ENCODE measurements at places on chromosomes 5 and 9.
A peak's percentile ranks its signal among the peaks of the same experiment; 100 is the strongest.

DNA sequence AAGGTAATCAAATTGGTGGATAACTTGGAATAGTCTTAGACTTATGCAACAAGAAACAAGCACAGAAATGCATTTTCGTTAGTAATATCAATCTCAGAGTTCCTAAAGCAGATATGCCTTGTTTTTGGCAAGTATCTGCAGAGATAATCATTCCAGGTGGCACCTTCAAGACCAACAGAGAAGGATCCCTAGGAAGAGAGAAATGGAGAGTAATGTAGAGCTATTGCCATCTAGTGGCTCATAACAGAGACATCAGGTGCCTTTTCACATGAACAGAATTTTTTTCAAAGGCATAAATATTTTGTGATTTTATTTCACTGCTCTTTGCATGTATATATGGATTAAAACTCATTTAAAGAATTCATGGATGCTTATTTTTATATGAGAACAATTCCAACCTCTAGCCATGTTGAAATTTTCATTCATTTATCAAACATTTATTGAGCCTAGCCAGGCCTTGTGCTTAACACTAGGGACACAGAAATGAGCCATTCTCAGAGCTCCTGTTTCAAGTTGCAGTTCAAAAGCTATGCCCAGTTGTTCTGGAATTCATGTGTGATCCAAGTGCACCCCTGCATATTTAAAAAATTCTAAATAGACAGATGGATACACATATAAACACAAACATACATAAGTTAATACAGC is 117.5 kb upstream of the OR13F1 start:
- peak; percentile 65 for DNase-seq

GRCh38 chr5:38830521-38831051 is 15.2 kb upstream of the OSMR start:
- no peak for DNase-seq

DNA sequence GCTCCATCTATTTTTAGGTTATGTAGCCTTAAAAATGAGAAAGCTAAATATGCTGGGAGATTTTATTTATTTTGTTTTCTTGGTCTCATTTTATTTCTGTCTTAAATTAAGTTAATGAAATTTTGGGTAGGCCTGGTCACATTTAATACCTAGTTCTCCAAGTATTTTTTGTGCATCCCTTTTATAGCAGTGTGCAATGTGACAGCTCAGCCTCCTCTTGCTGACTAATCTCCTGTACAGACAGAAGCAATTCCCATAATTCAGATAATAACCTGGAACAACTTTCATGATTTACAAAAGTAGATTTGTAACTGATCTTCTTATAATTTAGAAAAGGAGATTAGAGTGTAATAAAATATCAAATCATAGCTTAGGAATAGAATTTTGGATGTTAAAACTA is 403.9 kb downstream of the ADGRV1 start:
- no peak for DNase-seq

DNA sequence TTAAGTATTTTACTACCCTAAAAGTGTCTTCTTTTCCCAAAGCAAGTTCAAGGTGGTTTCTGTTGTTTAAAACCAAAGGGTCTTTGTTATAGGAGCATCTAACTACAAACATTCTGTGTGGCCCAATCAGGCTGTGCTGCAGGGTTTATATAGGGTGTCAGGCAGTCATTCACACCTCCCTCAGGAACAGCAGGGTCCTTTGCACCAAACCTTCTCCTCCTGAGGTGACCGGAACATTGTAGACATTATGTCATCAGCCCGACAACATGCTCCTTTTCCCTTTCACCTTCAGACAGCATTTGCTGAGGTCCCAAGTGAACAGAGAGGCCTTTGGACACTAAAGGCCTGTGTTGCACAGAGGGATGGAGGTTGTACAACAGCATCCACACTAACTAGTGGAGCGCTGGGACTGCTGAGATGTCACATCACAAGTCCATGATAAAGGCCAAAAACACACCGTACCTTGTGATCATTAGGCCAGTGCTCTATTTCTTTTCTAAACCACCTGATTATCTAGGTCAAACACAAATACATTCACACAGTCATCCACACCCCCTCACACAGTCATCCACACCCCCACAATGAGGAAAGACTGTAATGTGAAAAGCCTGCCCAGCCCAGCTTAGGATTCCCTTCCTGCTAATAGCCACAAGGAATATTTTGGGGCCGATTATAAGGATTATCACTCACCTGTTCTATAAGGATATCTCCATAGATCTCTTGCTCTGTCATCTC is 123.8 kb upstream of the VLDLR start:
- no peak for DNase-seq

DNA sequence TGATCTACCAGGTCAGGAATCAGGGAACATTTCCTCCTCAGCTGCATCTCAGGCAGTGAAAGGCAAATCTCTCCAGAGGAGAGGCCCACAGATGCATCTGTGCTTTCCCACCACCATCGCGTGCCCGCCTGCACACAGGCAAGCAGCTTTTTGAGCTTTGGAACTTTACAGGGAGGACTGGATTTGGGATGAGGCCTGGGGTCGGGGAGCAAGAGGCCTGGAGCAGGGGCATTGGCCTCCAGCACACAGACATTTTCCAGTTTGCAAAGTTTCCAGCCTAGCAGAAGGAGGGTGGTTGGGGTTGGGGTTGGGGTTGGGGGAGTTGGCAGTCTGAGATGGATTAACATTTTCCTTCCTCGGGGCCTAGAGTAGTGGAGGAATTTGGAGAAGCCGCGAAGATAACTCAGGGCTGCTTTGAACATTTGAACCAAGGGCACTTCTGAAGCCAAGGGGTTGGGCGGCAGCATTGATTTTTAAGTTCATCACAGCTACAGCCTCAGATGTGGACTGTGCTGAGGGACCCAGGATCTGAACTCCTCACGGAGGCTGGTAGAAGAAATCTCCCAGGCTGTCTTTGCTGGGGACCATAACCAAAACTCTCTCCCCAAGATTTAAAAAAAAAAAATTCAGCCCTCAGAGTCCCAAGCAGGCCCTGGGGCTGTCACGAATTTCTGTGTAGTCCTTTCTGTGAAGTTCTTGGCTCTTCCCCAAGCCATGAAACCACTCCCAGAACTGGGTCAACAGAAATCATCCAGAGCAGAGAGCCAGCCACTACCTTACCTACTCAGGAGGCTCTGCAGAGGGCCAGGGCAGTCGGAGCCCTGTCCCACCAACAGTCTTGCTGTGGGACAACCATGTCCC is 25.6 kb downstream of the C5orf15 start:
- no peak for DNase-seq

DNA sequence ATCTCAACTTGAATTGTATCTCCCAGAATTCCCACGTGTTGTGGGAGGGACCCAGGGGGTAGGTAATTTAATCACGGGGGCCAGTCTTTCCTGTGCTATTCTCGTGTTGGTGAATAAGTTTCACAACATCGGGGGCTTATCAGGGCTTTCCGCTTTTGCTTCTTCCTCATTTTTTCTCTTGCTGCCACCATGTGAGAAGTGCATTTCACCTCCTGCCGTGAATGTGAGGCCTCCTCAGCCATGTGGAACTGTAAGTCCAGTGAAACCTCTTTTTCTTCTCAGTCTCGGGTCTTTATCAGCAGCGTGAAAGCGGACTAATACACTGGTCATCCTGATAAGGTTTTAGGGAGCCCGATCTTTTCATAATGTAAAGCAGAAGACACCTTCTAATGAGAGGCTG is 687.0 kb upstream of the FTMT start:
- no peak for DNase-seq

DNA sequence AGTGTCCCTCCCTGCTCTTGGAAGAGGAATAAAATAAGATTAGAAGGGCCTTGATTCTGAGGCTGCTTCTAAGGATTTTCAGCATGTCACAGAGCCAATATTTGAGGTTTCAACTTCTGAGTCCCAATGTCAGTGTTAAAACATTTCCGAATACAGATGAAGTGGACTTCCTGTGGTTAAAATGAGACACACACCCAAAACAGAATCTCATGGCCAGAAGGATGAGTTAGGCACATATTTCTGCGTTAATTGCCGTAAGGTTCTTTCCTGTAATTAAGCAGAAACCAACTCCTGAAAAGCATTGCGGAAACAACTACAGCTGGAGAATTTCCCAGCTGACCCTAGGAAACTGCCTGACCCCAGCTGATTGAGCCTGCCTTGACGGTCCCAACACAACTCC is 10.4 kb upstream of the ZNF354B start:
- DNase-seq, result no peak

GRCh38 chr9:38434853-38435252 is 10.6 kb upstream of the IGFBPL1 start:
- no peak for DNase-seq

DNA sequence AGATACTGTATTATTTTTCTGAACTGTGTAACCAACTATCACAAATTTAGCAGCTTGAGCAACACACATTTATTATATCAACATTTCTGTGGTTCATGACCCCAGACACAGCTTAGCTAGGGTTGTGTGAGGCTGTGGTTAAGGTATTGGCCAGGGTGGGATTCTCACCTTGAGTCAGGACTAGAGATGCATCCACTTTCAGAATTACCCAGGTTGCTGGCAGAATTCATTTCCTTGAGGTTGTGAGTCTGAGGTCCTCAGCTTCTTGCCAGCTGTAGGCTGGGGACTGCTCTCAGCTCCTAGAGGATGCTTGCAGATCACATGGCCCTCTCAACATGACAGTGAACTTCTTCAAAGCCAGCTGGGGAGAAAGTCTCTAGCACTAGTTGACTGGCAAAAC is 122.5 kb upstream of the RASGRF2 start:
- no peak for DNase-seq

- DNase-seq, result peak; percentile 96
Measured at GRCh38 chr5:89374144-89374784, 491.3 kb upstream of the MEF2C start.

DNA sequence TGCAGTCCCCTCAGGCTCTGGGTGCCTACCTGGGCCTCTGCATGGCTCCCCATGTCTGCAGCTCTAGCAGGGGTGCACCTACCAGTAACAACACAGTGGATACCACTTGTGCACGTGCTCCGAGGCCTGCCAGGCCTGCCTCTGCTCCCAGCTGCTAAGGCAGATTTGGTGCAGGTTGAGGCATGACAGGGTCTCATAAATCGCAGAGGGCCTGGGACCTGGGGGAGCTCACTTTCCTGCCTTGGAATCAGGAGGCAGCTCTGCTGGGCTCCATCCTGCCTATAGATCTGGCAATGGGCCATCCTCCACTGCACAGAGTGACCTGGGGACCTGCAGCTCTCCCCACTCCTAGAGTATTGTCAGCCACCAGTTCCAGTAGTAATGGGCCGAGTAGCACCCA is 121.9 kb upstream of the CXCL14 start:
- DNase-seq, result no peak

- no peak for DNase-seq
Measured at GRCh38 chr5:67053229-67053628, 143.4 kb downstream of the CD180 start.

GRCh38 chr9:108389056-108389455 is 466.7 kb downstream of the ACTL7B start:
- no peak for DNase-seq

GRCh38 chr5:6832994-6833393 is 119.8 kb downstream of the TENT4A start:
- no peak for DNase-seq

DNA sequence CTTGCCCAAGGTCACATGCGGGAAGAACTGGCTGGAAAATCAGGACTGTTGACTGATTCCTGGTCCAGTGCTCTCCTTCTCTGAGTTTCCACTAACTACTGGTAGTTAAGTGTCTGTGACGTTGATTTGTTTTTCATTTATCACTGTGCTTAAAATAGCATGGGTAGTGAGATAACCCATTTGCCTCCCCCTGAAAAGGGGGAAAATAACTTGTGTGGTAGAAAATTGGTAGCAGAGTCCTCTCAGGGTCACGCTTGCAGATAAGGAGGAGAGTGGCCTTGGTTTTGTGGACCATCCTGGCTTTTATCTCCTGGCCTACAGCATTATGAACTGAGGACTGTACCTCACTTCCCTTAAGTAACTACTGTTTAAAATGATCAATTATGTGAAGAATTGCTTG is 10.9 kb downstream of the FUBP3 start:
- DNase-seq, result no peak

- DNase-seq, result no peak
Measured at GRCh38 chr9:121107881-121108280, 33.1 kb downstream of the CNTRL start.

DNA sequence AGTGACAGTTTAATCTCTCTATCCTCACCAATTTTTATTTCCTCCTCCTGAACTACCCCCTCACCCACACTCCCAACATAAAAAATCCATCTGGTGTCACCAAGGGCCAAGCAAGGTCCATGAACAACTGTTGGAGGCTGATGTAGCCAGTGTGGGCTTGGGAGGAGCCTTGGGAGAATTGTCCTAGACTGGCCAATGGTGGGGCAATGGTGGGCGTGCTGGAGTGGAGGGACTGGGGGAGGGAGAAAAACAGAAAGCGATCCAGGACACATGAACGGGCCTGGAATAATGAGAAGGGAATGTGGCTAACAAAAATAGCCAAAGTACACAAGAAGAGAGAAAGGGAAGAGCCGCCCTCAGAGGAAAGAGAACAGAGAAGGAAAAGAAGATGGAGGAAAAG is 272.6 kb downstream of the ENC1 start:
- DNase-seq, result no peak

DNA sequence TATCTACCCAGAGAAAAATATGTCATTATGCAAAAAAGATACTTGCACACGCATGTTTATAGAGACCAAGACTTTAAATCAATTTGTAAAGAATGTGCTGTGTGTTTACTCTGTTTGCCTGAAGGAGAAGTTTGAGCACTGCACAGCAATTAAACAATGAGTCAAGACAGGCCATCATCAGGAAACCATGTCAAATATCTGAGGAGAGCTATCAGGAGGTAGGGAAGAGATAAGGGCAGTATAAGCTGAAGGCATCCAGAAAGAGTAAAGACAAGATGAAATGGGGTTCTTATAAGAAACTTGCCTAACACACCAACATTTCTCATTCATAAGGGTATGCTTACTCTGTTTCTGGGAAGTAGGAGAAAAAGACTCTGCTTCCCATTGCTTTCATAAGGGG is 405.8 kb upstream of the PTGER4 start:
- DNase-seq, result no peak

DNA sequence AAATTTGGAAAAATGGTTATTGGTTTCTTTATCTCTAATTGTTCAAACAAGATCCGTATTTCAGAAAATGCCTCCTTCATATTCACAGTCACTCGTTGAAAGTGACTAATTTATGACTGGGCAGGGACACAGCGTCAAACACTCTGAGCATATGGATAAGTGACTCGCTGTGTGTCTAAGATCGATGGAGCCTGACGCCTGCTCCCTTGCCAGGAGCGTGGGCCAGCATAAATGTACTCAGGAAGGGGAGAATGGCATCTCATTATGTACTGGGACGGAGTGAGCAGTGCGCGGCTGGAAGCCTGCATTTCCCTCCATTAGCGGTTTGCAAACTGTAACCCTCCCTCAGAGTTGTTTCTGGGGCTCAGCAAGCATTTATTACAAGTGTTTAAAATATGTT is 79.8 kb upstream of the CAST start:
- DNase-seq, result peak; percentile 47

GRCh38 chr5:138662599-138662998 is 87.4 kb upstream of the HSPA9 start:
- no peak for DNase-seq

GRCh38 chr5:101103874-101104273 is 200.8 kb upstream of the ST8SIA4 start:
- DNase-seq, result no peak

Measured in SHP77 treated with DMSO at 0.1 percent for 48 hours (cell line).